ENCODE measurements at places on chromosomes 1 and 21.
A peak's percentile ranks its signal among the peaks of the same experiment; 100 is the strongest.

- DNase-seq, result no peak
Measured at GRCh38 chr1:68321084-68321685, 88.9 kb upstream of the WLS start.

GRCh38 chr21:27423038-27423437 is 456.1 kb upstream of the ADAMTS5 start:
- no peak for DNase-seq

DNA sequence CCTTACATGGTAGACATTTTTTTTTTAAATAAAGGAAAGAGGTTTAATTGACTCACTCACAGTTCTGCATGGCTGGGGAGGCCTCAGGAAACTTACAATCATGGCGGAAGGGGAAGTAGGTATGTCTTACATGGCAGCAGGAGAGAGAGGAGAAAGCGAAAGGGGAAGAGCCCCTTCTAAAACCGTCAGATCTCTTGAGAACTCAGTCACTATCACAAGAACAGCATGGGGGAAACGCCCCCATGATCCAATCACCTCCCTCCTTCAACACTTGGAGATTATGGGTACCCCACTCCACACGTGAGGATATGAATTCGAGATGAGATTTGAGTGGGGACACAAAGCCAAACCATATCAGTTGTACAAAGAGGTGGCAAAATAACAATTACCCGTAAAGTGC is 301.7 kb downstream of the GRIK1 start:
- no peak for DNase-seq

- DNase-seq, result no peak
Measured at GRCh38 chr1:44223187-44223610, 9.9 kb downstream of the DMAP1 start.

- no peak for DNase-seq
Measured at GRCh38 chr21:23921670-23922418, 1685.4 kb downstream of the MRPL39 start.

DNA sequence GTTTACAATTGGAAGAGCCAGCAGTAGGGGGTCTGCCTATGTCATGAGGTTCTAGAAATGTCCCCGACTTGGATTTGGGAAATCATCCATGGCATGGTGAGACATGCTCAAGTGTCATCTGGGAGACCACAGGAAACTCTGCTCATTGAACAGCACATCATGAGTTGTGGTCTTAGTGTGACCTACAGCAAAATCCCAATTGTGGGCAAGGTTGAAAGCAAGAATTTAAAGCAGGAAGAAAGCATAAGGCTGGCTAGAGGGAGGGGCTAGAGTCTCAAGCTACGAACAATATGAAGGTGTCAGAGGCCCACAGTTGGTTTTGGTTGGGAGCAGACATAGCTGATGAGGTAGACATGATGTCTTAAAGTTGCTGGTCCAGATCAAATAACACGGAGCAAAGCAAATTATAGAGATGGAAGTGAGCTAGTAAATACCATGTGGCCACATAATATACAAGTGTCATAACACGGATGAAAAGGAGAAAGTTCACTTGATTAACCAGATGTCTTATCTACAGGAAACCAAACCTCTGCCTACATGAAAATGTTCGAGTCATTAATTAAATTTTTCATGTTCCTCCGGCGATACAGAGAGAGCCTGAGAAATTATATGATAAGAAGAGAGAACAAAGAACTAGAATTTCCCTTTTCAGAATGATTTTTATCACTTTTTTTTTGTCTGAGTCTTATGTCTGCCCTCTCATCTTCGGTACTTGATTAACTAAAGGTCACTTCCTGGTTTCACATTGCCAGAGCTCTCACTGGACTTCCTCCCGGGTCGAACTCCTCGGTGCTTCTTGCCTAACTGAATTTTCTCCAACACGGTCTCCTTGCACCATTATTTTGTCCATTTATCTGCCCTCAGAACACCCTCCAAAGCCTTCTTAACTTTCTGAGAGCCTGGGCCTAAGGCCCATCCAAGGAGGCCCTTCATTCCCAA is 67.5 kb upstream of the DUSP10 start:
- DNase-seq, result peak; percentile 7

DNA sequence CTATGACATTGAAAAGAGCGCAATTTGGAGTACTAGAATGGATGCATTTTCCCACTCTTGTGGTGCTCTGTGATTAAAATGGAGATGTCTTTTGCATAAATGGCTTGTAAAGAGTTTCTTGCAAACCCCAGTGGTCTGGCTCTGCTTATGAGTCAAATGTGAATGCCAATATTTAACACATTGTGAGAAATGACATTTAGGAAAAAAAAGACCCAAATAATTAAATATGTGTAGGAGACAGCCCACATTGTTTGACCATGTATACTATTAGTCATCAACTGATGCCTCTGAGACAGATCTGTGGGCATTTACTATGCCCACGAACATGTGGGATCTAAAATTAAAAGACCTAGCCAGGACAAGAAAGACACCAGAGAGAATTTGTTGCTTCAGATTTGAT is 22.2 kb upstream of the RUNX1 start:
- no peak for DNase-seq

Data from CD4-positive, alpha-beta T cell treated with Interferon alpha-2 for 1 hour (primary cell).